ENCODE measurements at places on chromosomes 12 and 14.

DNA sequence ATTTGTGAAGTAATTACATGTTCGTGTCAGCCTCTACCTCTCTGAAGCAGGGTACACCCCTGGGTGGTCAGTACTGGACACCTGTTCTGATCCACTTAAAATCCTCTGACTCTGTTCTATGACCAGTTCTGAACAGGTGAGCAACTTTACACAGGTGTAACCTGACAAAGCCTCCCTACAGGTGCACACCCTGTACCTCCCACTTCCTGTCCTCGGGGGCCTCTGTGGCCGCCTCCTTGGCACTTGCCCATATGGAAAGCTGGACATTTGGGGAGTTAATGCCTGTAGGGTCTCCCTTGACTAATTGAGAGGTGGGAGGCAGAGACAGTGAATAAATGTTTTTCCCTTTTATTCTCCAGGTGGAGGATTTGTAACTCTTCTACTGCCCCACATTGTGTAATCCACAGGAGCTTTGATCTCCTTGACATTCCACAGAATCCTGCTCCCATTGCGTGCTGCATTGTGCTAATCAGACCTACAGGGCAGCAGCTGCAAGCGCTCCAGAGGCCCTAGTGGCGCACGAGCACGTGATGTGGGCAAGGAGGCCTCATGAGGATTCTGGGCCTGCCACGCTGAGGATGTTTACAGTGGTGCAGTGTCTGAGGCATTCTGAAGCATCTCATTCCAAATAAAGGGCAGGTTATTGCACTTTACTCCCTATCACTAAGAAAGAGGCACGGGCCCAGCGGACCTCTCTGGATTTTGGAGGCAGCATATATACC, 45.8 kb upstream of the BATF start:
- no peak for DNase-seq

DNA sequence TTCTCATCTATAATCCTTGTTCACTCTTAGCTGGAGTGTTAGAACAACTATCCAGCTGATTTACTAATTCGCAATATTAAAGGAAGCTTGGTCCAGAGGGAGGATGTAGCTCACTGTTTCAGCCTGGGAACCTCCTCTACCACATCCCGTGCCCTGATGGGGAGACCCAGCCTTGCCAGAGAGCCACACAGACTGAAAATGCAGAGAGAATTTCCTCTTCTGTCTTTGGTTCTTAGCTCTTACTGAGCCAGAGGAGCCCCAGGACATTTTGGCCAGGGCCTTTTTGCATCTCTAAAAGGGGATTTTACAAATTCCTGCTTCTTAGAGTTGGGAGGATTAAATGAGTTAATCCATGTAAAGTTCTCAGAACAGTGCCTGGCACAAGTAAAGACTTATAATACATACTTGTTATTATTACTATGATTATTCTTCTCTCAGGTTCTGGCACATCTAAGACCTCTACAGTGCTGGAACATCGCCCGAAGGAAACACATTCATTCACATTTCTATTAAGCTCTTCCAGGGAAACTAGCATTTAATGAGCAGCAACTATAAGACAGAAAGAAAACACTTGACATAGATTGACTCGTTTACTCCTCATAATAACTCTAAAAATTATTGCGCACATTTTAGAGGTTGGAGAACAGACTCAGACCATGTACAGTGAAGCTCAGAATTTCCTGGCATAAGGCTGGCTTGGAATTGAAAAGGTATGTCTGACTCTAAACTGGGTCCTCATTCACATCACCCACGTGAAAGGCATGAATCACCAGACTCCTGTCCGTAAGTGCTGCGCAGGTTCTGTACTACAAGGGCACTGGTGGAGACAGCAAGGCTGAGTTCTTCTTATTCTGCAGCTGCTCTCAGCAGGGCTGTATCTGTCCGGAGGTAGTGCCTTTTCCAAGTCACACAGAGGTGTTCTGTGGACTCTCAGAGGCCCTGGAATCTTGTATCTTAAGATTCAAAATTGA, 27.8 kb upstream of the AEBP2 start:
- DNase-seq = no peak

DNA sequence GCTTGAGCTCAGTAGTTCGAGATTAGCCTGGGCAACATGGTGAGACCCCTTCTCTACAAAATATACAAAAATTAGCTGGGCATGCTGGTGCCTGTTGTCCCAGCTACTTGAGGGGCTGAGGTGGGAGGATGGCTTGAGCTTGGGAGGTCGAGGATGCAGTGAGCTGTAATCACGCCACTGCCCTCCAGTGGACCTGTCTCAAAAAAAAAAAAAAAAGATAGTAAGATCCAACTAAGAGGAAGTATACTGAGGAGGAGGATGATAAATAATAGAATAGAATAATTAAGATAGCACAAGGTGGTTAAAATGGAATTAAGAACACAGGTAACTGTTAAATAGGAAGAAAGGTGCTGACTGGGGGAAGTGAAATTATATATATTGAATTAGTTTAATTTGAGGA, 37.0 kb upstream of the BAZ1A start:
- no peak for DNase-seq

- no peak for DNase-seq
Measured at GRCh38 chr14:93981316-93982229, 5.2 kb upstream of the ASB2 start.

GRCh38 chr14:83960832-83961512, 1569.0 kb upstream of the FLRT2 start:
- no peak for DNase-seq

- no peak for DNase-seq
Measured at GRCh38 chr12:116136340-116136739, 141.2 kb downstream of the MED13L start.

DNA sequence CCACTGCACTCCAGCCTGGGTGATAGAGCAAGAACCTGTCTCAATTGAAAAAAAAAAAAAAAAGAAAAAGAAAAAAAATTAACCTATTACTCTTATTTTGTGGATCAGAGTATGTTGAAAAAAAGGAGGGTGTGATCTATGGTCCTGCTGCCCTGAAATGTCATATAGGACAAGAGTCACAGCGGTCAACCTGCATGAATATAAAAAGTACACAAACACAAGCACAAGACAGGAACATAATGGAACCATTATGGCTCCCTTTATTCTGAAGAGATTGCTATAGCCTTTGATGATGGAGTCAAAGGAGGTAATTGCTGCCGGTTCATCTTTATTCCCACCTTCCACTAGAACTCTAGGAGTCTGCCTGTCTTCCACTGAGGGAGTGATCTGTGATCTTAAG, 96.9 kb downstream of the NTN4 start:
- DNase-seq = no peak

DNA sequence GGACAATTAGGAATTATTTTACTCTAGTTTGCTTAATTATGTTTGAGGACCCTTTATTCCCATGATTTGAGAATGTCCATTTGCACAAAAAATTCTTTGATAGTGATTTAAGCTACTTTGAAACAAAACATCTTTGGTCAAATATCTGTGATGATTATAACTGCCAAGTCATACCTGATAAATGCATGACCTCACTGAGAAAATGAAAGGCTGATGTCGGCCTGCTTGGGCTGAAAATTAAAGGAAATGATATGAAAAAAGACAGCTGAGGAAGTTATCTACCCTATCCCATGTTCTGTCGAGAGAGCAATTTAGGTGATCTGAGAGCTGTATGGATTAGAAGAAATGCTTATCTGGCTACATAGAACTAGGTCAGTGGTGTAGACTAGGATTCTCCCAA, 43.6 kb downstream of the ATL1 start:
- no peak for DNase-seq

DNA sequence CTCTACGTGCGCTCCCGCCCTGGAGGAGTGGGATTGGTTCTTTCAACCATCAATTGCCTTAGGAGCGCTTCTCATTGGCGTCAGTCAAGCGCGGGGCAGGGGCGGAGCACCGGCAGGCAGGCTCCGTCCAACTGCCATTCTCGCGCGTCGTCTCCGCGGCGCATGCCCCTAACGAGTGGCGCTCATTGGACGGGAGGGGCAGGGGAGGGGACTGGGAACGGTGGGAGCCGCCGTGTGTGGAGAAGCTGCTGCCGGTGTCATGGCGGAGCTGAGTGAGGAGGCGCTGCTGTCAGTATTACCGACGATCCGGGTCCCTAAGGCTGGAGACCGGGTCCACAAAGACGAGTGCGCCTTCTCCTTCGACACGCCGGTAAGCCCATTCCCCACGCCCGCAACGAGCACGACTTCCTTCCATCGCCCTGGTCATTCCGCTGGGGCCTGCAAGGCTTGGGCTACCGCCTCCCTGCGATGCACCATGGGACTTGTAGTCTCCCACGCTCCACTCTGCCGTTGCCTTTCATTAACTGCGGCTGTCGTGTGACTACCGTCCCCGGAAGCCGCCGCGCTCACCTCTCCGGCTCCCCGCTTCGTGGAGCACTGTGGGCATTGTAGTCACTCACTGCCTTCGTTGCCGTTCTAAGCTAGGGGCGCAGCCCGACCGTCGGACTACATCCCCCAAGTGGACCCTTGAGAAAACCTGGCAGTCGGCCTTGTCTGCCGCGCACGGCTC, at the start of gene USP5:
USP5 (plus strand) TSS at position 230 of the 730 bp plus-strand sequence; CDS start at position 260, 30 bp downstream.
- peak; percentile 100 for DNase-seq

- no peak for DNase-seq
Measured at GRCh38 chr14:100539766-100540140, 47.5 kb downstream of the BEGAIN start.

DNA sequence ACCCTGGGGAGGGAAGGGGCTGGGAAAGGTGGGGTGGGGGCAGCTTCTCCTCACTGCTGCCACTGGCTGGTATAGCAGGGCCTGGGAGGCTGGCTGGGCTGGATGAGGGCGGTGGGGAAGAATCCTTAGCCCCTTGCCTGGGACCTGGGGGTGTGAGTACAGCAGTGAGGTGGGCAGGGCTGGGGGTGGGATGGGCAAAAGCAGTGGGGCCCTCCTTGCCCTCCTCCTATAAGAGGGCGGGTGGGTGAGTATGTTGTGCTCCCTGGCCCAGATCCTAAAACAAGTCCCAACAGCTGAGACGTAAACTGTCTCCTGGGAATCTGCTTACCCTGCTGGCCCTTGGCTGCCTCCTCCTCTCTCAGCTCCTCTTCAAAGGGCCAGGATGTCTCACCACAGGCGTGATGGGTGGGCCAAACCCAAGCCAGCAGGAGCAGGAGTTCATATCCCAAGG, 2.2 kb downstream of the NCKAP5L start:
- no peak for DNase-seq

- DNase-seq = no peak
Measured at GRCh38 chr14:100336618-100337530, 13.7 kb downstream of the SLC25A47 start.

GRCh38 chr14:77303417-77304156, 17.1 kb downstream of the POMT2 start:
- DNase-seq = no peak

DNA sequence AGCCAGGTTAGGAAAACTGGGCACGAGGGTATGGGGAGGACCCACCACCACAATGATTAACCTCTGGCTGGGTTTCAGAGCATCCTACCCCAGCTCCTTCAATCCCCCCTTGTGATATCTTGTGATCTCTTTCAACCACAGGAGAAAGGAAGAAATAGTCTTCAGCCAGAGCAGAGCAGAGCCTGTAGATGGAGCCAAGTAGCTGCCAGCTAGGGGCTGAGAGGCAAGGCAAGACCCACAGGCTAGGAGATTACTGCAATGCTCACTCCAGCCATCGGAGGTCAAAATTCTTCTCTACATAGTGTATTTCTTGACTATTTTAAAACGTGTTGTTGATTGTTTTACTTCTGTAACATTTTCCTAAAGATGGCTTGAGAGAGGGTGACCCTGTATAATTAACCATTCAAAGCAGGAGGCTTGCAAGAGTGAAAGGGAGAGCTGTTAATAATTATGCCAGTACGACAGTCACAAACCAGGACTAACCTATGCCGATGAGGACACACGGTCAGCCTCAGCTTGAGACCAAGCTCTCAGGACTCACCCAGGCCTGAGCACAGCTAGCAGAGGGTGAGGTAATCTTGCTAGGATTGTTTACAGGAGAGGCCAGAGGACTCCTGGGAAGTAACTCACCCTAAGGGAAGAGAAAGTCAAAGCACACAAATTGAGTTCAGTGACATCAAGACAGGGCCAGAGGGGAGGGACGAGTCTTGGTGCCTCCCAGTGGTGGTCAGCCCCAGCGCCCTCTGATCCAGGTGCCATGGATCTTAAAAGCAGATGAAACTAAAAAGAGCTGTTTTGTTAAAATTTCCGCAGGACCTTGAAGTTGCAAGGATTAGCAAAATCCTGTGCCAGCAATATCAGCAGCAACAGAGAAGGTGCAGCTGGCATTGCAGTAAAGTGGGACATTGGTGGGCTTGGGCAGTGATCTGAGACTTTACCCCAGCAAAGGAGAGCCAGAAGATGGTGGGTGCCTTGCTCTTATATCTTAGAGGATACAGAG, 29.8 kb upstream of the CDKN3 start:
- no peak for DNase-seq

DNA sequence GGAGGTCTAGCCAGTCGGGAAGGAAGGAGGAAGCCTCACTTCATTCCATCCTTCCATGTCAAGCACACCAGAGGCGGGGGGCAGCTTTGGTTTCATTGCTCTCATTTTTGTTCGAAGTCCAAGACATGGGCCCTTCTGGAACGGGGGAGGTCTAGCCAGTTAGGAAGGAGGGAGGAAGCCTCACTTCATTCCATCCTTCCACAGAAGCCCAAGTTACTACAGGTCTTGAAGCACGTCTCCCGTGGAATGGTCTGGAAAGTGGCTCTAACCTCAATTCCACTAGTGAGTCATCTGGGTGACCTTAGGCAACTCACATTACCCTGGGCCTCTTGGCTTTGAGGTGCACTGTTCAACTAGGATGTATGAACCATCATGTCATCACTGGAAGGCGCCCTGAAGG, 156.3 kb downstream of the NTF3 start:
- DNase-seq = no peak

DNA sequence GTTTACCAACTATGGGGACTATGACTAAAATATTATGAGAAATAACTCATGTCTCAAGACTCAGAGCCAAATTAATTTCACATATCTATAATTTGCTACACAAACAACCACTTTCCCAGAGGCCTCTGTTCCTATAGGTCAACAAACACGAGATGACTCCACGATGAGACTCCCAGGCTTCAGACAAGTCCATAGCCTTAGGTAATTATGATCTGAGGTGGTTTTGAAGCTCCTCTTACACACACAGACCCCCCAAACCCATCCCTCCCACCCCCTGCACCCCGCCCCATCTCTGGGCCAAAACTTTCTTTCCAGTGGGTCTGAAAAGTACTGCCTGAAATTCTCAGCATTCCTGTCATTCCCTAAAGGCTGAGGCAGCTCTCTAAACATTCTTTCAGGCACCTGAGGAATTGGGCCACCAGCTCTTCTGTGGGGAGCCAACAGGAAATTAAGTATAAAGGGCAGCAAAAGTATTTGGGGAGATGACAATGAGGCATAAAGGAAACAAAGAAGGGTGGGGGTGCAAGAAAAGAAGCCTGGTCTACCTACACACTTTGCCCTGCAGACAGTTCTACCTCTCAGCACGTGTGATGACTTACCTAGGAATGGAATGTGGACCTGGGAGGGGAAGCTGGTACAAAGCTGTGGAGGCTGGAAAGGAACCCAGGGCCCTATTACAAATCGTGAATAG, 143.6 kb downstream of the PAWR start:
- no peak for DNase-seq

GRCh38 chr12:66392266-66392915, 90.1 kb downstream of the HELB start:
- DNase-seq = no peak

- no peak for DNase-seq
Measured at GRCh38 chr14:58805057-58805456, 167.3 kb downstream of the DACT1 start.

Data from KG1 (cell line).